GM23338 (cell line): ENCODE measurements at places on chromosomes 7 and 10. TPM values are rescaled to one million over a fixed set of nuclear protein-coding genes. Genes with fewer than 3 reads are reported as not detected.

- peaks cover 5% of the 10 kb centered on the region; the same call in 1 of the 2 replicates for H3K4me1 ChIP-seq
- DNase-seq: peak; percentile 83
- H3K36me3 ChIP-seq: no peaks in the 10 kb centered on the region
Observed at GRCh38 chr7:15007507-15007906, 105.0 kb upstream of the DGKB start.

DNA sequence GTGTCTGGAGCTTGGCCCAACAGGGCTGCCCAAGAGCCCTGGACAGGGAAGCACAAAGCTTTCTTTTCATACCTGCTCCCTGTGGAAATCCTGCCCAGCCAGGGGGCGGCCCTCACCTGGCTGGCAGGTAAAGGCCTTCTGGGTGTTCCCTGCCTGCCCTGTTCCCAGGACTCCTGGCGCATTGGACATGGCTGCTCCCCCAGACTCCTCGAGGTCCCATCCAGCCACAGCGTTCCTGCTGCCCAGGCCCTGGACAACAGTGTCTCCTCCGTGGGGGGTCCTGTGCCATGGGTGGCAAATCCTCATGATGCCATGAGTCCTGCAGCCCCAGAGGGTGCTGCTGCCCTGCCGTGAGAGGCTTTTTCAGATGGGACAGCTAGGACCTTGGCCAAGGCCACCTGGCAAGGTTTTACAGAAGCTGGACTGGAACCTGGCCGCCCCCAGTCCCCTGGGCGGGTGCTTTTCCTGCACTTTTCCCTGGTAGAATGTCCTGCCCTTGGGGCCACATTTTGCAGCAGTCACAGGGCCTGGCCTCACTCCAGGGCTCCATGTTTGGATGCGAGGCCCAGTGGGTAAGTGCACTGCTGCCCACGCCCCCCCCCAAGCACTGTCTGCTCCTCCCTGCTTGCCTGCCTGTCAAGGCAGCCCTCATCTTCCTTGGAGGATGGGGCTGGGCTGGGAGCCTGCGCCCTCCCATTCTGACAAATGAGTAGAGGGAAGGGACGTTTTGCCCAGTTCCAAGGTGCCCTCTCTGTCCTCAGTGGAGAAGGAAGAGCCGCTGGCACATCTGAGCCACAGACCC is 60.7 kb downstream of the LHPP start:
- H3K4me1 ChIP-seq: peaks cover 4% of the 10 kb centered on the region; the same call in 1 of the 2 replicates
- no peak for DNase-seq
- no peaks in the 10 kb centered on the region for H3K27me3 ChIP-seq
- no peak overlapping the region for H3K4me3 ChIP-seq

NUPR2 gene
- total RNA-seq: not detected in 2 replicates

DNA sequence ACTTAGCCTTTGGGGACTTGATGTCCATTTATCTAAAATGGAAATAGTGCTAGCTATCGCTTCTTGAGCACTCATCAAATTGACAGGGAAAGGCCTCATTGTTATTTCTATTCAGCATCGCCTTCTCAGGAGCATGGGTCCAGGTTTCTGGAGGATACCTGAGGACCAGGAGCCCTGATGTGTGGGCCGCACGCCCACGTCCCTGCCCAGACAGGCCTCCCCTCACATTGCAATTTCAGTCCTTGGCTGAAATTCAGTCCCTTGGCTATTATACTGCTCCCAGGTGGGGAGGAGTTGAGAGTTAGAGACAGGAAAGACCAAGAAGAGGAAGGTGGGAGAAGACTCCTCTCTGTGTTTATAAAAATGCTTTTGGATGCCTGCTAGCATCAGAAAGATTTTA is 38.9 kb downstream of the GPRIN2 start:
- no peak overlapping the region for H3K4me3 ChIP-seq
- no peaks in the 10 kb centered on the region; the same call in 1 of the 2 replicates for H3K36me3 ChIP-seq
- H3K4me1 ChIP-seq: no peaks in the 10 kb centered on the region
- no peak for DNase-seq

C10orf53 gene
- total RNA-seq: not detected in 2 replicates

DNA sequence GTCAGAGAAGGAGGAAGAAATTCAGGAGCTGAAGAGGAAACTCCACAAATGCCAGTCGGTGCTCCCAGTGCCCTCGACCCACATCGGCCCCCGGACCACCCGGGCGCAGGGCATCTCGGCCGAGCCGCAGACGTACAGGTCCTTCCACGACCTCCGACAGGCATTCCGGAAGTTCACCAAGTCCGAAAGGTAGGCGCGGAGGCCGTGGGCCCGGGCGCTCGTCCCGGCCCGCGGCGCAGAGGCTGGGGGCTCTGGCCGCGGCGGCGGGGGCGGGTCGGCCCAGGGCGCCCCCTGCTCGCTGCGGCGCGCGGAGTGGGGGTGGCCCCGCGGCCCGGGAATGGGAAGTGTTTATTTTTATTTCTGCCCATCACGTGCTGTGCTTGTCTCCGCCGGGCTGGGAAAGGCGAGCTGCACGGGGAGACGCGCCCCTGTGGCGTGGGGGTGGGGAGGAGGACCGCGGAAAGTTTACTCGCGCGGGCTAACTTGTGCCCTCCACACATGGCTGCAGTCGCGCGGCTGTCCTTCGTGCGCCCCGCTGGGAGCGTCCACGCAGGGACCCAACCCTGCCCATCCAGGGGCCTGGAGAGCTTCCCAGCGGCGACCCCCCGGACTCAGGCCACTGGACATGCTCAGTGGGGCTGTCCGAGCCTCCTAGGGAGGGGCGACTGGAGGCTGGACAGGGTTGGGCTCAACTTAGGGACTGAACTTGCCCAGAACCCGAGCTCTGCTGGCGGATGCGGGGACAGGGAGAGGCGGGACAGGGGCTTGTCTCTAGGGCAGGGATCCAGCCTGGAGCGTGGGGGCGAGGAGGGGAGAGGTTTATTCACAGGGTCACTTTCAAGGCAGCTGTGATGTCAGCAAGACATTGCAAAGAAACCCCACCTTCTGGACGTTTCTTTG is 82.6 kb upstream of the PRKG1 start:
- H3K4me3 ChIP-seq: peak overlapping the region; percentile 63
- peaks cover 60% of the 10 kb centered on the region for H3K27me3 ChIP-seq
- no peak overlapping the region for H3K27ac ChIP-seq
- H3K4me1 ChIP-seq: peaks cover 18% of the 10 kb centered on the region
- H3K36me3 ChIP-seq: no peaks in the 10 kb centered on the region

DNA sequence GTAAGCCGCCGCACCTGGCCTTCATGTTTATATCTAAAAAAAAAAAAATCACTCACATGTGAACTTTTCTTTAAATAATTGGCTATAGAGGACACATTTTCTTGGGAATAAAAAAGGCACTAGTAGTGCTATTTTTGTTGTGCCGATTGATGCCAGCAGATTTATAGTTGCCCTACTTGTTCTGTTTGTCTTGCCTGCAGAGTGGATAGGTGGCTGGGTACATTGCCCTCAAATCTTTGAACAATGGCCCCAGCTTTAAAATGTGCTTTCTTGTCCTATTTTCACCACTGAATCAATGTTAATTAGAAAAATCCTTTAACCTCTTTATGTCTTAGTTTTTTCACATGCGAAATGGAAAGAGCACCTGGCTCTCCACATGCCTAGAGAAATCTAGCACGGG is 30.1 kb upstream of the ZNRF2 start:
- no peaks in the 10 kb centered on the region for H3K4me1 ChIP-seq
- H3K4me3 ChIP-seq: no peak overlapping the region
- H3K36me3 ChIP-seq: no peaks in the 10 kb centered on the region
- H3K27me3 ChIP-seq: no peaks in the 10 kb centered on the region
- no peak overlapping the region for H3K27ac ChIP-seq

ACTR3C gene
- 1.5 and 5.8 TPM in 2 replicates for total RNA-seq

- no peaks in the 10 kb centered on the region for H3K4me1 ChIP-seq
- no peak for DNase-seq
- no peak overlapping the region for H3K4me3 ChIP-seq
- H3K36me3 ChIP-seq: no peaks in the 10 kb centered on the region
Observed at GRCh38 chr10:124232686-124233545, 139.5 kb upstream of the CHST15 start.

GATA3 gene
- total RNA-seq: not detected in 2 replicates

GRCh38 chr7:6516387-6516983 is 34.8 kb downstream of the GRID2IP start:
- H3K36me3 ChIP-seq: no peaks in the 10 kb centered on the region
- no peak overlapping the region for H3K27ac ChIP-seq
- DNase-seq: peak; percentile 95
- H3K4me1 ChIP-seq: no peaks in the 10 kb centered on the region

GRCh38 chr10:22483132-22483531 is 137.8 kb downstream of the SPAG6 start:
- peaks cover 16% of the 10 kb centered on the region for H3K4me1 ChIP-seq
- no peak for DNase-seq
- H3K36me3 ChIP-seq: no peaks in the 10 kb centered on the region
- H3K4me3 ChIP-seq: no peak overlapping the region
- H3K27me3 ChIP-seq: peaks cover 44% of the 10 kb centered on the region

DNA sequence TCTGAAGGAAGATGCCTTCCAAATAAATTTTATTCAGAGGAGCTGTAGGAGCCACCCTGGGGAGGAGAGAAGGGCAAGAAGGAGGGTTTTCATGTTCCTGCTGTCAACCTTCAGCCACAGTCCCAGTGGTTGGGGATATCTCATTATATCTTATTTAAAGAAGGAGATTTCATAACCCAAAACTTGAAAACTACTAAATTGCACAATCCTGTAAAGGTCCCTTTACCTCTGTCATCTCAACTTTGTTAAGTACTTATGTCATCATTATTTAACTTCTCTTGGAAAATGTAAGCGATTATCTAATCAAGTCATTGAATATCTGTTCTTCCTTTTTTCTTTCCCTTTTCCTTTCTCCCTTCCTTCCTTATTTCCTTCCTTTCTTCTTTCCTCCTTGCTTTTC is 794.5 kb upstream of the IGFBP3 start:
- no peaks in the 10 kb centered on the region for H3K27me3 ChIP-seq
- H3K4me1 ChIP-seq: no peaks in the 10 kb centered on the region
- no peak overlapping the region for H3K4me3 ChIP-seq
- DNase-seq: no peak
- H3K36me3 ChIP-seq: no peaks in the 10 kb centered on the region

DNA sequence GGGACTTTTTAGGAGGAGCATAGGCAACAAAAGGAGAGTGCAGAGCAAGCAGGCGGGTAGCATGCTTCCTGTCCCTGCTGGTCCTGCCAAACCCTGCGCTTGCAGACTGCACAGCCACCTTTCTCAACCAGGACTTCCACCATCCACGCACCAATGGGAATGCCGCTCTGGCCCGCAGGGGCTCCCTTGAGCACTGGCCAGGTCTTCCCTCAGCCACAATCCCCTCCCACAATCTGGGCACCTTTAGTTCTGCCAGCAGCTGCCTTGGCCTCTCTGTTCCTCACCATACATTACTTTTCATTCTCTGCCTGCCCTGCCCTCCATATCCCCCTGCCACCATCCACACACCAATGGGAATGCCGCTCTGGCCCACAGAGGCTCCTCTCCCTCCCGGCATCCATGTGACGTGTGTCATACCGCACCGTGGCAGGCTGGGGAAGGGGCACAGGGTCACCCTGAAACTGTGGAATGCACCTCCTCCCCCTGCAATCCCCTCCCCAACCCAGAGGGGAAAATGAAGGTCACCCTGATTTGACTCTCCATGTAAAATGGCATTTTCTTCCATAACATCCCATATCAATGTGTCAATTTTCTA is 97.3 kb upstream of the MACROH2A2 start:
- DNase-seq: peak; percentile 28
- H3K4me1 ChIP-seq: peaks cover 11% of the 10 kb centered on the region
- no peak overlapping the region for H3K27ac ChIP-seq
- no peaks in the 10 kb centered on the region for H3K36me3 ChIP-seq
- no peaks in the 10 kb centered on the region for H3K27me3 ChIP-seq

DNA sequence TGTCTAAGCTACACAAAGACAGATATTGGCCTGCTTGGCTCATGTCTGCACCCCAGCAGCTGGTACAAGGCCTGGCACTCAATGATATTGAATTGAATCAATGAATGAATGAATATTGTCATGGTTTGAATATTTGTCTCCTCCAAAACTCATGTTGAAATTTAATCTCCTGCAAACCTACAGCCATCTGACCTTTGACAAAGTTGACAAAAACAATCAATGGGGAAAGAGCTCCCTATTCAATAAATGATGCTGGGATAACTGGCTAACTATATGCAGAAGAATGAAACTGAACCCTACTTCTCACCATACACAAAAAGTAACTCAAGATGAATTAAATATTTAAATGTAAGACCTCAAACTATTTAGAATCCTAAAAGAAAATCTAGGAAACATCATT is 144.7 kb downstream of the CYP26A1 start:
- no peak overlapping the region for H3K27ac ChIP-seq
- DNase-seq: no peak
- H3K36me3 ChIP-seq: no peaks in the 10 kb centered on the region

GRCh38 chr10:113617086-113617485 is 46.8 kb downstream of the NRAP start:
- H3K4me3 ChIP-seq: peak overlapping the region; percentile 19
- no peaks in the 10 kb centered on the region for H3K36me3 ChIP-seq
- H3K4me1 ChIP-seq: peaks cover 44% of the 10 kb centered on the region
- H3K27ac ChIP-seq: no peak overlapping the region
- peaks cover 5% of the 10 kb centered on the region for H3K27me3 ChIP-seq
- peak; percentile 69 for DNase-seq

DNA sequence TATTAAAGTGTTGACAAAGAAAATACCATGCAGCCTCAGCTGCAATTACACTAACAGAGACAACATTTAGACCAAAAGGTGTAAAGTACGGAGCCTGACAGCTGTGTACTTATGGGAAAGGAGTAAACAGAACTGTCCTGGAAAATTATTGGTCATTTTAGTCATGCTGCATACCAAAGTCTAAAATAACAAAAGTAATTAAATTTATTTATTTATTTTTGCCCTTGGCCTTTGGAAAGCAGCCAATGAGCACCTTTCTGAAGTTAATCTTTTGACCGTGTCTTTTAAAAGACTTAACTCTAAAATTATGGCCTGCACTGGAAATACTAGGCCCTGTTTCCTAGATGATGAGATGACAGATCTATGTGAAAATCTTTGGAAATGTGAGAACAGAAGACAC is 597.6 kb downstream of the NXPH1 start:
- H3K4me1 ChIP-seq: peaks cover 8% of the 10 kb centered on the region
- H3K36me3 ChIP-seq: no peaks in the 10 kb centered on the region
- H3K27me3 ChIP-seq: no peaks in the 10 kb centered on the region

NPC1L1 gene
- not detected in 2 replicates for total RNA-seq

GNAT3 gene
- not detected in 2 replicates for total RNA-seq

DNA sequence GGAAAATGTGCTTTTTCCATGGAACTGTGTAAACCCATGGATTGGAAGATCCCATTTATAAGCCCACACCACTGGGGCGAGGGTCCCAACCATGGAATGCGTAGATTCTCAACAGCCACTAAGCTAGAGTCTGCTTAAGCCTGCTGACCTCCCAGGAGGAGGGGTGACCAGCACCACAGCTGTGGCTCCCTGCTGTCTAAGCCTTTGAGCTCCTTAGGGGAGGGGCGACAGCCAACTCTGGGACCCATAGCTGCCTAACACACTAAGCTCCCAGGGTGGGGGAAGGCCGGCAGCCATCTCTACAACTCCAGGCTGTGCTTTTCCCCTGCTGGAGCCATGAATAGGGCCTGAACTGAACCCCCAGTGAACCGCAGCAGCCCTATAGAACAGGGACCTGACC is 249.8 kb upstream of the HPS1 start:
- no peak overlapping the region for H3K27ac ChIP-seq
- H3K27me3 ChIP-seq: no peaks in the 10 kb centered on the region
- no peaks in the 10 kb centered on the region for H3K36me3 ChIP-seq
- no peak for DNase-seq
- no peaks in the 10 kb centered on the region for H3K4me1 ChIP-seq
